IMR-90 (cell line): ENCODE measurements at places on chromosomes 6 and 20.

DNA sequence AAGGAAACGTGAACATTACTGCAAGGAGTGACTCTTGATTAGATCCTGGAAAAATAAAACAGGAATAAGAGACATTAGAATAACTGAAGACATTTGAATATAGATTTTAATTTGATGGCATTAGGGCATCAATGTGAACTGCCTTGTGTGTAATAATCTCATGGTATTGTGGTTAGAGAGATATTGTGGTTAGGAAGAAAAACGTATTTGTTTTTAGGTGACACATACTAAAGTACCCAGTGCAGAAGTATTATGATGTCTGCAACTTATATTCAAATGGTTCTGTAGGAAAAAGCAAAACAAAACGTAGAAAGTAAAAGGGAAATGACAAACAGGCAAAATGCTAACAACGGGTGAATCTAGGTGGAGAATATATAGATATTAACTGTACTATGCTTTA, 65.9 kb upstream of the OGFRL1 start:
- DNase-seq, result no peak

GRCh38 chr6:128495536-128496333, 24.7 kb downstream of the PTPRK start:
- DNase-seq, result no peak

DNA sequence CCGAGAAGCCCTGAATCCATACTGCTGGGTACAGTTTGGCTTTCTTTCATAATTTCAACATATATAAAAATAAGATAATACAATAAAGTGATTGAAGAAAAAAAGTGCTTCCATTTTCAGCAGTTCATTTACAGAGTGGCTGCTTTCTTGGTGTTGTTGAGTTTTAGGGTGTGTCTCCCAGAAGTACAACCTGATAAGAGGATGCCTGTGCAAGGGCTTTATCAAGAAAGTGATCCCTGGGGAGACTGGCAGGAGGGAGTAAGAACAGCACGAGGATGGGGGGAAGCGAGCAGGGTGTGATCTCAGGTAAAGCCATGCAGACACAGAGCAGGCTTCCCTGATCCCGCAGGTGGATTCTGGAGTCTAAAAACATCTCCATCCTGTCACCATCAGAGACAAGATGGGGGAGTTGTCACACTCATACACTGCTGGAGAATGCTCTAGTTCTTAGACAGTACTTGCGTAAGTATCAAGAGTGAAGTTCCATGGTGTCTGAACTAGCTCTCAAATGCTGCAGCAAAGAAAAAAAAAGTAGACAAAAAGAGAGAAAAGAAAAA, 395.9 kb downstream of the CDH26 start:
- no peak for DNase-seq

DNA sequence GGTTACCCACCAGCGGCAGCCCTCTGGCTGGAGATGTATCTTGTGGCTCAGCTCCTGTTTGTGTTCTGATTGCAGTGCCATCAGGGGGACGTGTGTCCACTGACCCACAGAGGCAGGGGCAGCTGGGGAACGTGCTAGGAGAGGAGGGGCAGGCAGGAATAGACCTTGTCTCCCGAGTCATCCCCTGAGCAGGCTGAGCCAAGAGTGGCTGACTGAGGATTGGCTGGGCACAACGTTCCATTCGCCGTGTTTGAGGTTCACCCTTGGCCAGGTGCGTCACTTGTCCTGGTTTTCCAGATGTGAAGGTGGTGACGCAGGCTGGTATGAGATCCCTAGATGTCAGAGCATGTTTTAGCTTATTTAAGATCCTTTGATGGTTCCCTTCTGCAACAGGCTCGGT, 57.7 kb downstream of the ADNP start:
- DNase-seq, result no peak

DNA sequence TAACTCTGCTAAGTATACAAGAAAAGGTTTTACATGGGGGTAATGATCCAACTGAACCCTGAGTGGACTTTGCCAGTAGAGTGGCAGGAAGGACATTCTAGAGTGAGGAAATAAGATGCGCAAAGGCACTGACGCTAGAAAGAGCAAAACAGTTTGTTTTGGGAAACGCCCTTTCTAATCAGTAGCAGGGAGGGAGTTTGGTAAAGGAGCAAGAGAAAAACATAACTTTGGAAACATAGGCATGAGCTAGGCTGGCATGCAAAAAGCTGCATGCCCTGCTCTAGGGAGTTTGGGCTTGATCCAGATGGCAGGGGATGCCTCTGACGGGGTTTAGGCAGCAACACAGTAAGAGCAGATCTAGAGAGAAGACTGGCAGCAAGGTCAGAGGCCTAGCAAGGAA, 135.2 kb downstream of the DST start:
- no peak for DNase-seq

DNA sequence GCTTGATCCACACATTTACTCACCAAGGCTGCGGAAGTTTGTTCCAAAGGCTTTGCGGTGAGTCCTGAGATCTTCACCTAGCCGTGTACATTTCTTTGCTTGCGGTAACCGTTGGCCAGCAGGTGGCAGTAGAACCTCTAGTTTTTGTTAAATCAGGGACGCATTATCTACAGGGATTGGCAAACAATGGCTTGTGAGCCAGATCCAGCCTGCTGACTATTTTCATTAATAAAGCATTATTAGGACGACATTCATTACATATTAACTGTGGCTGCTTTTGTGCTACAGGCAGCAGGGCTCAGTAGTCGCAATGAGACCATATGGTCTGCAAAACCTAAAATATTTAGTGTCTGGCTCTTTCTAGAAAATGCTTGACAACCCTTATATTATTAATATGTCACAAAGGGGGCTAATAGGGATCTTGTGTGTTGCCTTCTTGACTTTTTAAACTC, 174.1 kb downstream of the DOK5 start:
- peak; percentile 67 for DNase-seq

DNA sequence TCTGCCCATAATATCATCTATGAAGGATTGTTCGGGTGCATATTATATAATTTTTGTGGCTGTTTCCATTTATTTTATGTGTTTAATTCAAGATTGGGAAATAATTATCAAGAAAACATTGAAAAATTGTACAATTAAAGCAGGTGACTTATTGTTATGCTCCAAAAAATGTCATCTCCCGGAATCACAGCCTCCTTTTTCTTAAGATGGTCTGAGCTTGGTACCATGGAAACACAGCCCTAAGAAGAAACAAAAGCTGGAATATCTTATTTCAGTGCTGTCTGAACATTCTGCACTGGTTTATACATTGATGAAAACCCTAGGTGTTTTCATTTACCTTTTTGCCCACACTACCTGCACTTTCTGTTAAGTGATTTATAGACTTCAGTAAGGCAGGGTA, 367.2 kb downstream of the ARHGAP18 start:
- no peak for DNase-seq
